ENCODE measurements at places on chromosomes 12 and 14. TPM values are rescaled to one million over a fixed set of nuclear protein-coding genes. Genes with fewer than 3 reads are reported as not detected.

- DNase-seq = no peak
These were observed 42.4 kb downstream of the GLRX5 start for GRCh38 chr14:95577067-95577800.

- no peak for DNase-seq
These were observed 38.1 kb downstream of the BBS10 start for GRCh38 chr12:76310110-76310509.

DNA sequence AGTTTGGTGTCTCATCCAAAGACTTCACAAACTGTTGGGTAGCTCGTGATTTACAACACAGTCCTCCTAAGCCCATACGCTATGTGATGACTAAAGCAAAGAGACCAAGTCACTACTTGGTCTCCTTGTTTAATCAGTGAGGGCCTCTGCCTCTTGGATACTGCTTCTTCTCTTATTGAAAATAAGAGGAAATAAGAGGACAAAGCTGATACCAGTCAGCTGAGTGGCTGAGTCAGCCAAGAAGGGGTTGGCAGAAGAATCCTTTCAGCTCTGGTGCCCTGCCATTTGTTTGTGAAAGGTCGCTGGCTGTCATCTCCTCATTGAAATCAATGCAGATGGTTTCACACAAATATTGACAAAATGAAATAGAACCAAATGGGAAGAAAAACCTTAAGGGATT is 67.5 kb upstream of the SLC35F4 start:
- DNase-seq = no peak

- DNase-seq = peak; percentile 49
These were observed 72.2 kb downstream of the DENND5B start for GRCh38 chr12:31518680-31519227.

- no peak for DNase-seq
These were observed 139.2 kb downstream of the RASSF9 start for GRCh38 chr12:85697003-85697402.

- peak; percentile 67 for DNase-seq
These were observed 108.7 kb upstream of the NCOR2 start for GRCh38 chr12:124675881-124676713.

- DNase-seq = no peak
These were observed 248.8 kb downstream of the KCNH5 start for GRCh38 chr14:62796431-62796830.

DNA sequence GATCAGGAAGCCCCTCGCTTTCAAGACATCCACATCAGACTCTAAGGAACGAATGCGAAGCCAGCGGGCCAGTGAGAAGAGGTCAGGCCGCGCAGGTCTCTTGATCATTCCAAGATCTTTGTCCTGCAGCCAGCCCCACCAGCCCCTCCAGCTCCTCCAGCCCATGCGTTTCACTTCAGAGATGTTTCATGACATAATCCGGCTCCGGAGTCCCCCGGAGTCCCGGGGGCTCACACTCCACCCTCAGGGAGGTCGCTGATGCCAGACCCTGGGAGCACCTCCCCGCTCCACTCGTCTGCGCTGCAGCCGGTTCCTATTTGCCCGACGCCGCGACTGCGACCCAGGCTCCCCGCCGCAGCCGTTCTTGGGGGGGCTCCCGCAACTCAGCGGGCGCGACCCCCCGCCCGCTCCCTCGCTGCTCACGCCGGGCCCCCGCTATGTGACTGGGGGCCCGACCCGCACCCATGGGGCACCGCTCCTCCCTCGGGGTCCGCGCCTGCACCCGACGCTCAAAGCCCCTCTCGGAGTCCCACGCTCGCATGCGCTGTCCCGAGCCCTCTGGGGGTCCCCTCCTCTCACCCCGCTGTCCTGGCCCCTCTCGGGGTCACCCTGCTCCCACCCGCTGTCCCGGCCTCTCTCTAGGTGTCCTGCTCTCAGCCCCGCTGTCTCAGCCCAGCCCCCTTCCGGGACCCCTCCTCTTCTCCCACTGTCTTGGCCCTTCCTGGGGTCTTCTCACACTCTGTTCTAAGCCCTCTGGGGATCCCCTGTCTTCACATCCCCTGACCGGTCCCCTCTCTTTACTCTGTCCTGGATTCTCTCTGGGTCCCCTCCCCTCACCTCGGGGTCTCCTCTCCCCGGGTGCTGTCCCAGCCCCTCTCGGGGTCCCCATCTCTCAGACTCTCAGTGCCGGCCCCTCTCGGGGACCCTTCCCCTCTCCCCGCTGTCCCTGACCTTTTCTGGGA is 1.1 kb downstream of the TAOK3 start:
- peak; percentile 33 for DNase-seq

EVL gene
- total RNA-seq = 58.8 TPM

DNA sequence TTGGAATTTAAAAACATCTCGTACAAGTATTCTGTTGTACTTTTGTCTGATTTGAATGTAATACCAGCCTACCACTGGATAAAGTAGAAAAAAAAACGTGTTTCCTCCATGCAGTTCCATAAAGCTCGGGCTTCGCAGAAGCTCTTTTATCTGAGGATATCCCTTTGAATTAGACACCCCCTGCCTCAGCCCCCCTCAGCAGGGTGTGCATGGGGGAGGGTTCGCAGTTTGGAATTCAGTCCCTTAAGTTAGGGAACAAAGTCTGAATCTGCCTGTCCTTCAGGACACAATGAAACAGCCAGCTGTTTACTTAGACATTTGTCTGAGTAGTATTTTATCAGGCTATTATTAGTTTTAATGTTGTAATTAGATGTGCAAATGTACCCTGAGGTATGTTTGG is 234.0 kb upstream of the CAND1 start:
- DNase-seq = no peak

DNA sequence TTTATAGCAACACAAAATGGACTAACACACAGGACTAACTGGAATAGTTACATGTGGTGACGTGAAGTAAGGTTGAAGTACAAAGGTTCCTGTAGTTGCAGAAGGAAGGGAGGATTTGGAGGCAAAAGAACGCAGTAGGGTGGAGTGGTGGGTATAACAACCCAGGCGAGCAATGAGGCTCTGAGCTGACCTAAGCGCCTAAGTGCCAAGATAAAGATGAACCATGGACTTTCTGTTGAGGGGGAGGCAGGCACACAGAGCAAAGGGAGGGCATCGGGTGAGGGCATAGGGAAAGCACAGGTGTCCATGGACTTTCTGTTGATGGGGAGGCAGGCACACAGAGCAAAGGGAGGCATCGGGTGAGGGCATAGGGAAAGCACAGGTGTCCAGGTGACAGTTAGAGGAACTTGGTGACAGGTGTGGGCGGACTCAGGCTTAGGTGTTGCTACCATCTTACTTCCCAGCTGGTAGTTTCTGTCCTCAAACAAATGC is 15.2 kb downstream of the SCNN1A start:
- DNase-seq = no peak

DNA sequence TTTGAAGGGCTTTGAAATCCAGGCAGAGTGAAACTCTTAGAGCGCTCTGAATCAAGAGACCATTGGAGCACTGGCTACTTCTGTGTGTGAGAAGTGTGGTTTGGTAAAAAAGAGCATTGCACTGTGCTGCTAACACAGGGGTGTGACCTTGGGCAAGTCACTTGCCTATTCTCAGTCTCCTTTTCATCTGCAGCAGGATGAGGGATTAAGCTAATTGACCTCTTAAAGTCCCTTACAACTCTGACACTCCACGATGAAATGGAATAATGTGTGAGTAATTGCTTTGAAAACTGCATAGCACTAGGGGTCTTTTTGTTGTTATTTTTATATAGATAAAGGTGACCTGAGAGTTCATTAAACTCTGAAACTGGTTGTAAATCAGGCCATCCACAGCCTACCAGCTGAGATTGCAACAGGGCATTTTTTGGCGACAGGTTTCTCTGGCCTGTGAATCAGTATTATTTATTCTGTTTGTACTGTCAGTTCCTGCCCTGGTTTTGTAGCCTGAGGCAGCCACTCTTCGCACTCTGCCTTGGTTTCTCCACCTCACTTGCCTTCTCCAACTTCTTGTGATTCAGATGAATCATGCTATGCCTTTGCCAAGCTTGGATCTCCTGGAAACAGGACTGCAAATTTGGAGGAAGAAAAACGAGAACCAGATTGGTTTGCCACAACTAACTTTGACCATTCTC is 159.9 kb upstream of the PARP11 start:
- DNase-seq = no peak

DNA sequence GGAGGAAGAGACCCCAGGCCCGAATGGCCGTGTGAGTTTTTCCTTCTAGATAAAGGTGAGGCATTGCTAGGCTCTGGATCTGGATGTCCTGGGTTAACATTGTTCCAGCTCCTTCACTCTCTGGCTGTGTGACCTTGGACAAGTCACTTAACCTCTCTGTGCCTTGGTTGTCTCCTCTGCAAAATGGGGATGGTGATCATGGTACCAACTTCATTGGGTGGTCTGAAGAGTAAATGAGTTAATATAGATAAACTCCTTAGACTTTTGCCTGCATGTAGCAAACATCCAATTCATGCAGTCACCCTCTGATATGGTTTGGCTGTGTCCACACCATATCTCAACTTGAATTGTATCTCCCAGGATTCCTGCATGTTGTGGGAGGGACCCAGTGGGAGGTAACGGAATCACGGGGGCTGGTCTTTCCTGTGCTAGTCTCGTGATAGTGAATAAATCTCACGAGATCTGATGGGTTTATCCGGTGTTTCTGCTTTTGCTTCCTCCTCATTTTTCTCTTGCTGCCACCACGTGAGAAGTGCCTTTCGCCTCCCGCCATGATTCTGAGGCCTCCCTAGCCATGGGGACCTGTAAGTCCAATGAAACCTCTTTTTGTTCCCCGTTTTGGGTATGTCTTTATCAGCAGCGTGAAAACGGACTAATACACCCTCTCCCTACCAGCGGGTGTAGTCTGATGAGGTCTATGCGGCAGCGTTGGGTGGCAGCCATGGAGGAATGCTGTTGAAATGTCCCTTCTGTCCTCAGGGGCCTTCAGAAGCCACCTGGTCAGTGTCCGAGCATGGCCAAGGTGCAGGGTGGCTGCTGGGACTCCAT is 256.1 kb downstream of the GLT1D1 start:
- no peak for DNase-seq

DNA sequence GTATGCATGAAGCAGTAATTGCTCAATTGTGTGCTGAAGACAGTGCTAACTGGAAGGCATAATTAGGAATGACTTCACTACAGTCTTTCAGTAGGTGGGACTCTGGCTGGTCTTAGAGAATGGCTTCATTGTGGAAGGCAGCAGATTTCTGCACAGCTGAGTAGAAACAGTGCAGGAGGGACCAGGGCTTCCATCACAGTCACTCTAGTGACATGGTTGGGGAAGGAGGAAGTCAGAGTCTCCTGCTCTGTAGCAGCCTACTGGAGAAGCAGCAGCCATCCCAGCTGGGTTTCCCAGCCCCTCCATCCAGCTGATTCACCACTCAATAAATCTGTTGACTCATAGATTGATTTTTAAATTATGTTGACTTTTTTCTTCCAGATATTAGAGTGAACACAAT is 80.6 kb upstream of the DBX2 start:
- DNase-seq = no peak

DNA sequence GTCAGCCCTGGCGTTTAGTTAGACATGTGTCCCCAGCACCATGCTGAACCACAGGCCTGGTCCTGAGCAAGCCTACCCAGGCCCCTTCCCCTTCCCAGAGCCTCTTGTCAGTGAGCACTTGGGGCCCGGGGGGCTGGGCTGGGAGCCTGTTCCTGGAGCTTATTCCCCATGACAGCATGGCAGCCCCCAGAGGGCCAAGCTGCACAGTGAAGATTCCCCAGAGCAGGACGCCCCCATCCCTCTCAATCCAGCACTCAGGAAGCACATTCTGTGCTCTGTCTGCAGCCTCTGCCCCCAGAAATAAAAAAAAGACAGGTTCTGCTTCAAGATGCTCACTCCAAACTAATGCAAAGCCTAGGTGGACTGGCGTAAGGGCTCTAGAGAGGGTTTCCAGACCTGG is 117.3 kb downstream of the LGMN start:
- no peak for DNase-seq

- DNase-seq = no peak
These were observed 78.1 kb upstream of the GPR68 start for GRCh38 chr14:91322623-91323022.

- DNase-seq = peak; percentile 97
These were observed 81.6 kb upstream of the MED13L start for GRCh38 chr12:116358893-116359761.

DNA sequence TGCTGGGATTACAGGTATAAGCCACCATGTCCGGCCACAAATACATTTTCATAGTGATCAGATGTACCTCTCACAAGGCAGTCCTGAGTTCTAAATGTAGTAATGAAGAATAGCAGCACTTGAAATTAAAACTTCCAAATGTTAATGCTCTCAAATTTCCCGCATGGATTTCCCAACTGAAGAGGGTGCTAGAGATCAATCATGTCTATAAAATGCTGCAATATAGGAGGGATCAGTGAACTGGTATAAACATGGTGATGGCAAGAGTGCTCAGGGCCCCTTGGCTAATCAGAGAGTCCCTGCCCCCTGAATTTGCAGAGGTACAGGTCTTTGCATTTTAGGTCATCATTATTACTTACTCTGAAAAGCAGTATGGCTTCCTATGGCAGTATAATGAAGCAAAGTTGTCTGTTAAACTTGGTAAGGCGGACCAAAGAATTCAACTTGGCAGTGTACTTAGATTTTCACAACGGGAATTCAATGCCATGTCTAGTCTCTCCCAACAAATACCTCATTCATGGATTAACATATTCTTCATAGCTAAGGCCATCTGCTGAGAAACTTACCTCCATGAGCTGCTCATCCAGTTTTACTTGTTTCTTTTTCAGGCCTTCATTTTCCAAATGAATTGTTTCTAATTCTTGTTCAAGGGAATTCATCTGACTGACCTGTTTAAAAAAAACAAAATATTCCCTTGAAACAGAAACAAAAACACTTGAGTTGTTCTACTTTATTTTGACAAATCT is 67.0 kb upstream of the SAV1 start:
- no peak for DNase-seq

GRCh38 chr14:70567791-70568190 is 32.7 kb downstream of the MED6 start:
- no peak for DNase-seq

ESPL1 gene
- 0.58 TPM for total RNA-seq

GRCh38 chr12:45546545-45546944 is 183.0 kb upstream of the ARID2 start:
- DNase-seq = no peak
